ENCODE measurements at places on chromosomes 16 and 17.

DNA sequence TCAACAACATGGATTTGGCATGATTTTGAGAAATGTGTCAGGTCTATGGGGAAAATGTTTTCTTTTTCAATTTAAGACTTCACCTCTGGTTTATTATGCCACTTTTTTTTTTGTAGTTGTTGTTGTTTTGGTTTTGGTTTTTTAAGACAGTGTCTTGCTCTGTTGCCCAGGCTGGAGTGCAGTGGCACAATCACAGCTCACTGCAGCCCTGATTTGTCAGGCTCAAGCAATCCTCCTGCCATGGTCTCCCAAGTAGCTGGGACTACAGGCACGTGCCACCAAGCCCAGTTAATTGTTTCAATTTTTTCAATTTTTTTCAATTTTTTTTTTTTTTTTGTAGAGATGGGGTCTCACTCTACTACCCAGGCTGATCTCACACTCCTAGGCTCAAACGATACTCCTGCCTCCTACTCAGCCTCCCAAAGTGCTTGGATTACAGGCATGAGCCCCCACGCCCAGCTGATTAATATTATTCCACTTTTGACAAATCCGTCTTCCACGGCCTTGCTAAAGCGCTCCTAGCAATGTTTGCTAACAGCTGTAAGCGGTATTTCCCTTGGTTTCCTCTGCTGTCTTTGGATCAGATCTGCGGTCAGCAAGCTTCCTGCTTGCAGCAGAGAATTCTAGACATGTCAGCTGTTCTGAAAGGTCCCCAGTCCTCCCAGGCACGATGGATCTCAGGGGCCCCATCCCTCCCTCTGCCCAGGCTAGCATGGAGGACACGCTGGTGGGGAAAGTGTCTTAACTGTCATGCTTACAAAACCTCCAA, 7.0 kb upstream of the MILR1 start:
- DNase-seq, result no peak

- no peak for DNase-seq
Measured at GRCh38 chr17:35127751-35128514, 6.5 kb downstream of the FNDC8 start.

GRCh38 chr17:80244871-80245509, 15.7 kb upstream of the RNF213 start:
- no peak for DNase-seq

DNA sequence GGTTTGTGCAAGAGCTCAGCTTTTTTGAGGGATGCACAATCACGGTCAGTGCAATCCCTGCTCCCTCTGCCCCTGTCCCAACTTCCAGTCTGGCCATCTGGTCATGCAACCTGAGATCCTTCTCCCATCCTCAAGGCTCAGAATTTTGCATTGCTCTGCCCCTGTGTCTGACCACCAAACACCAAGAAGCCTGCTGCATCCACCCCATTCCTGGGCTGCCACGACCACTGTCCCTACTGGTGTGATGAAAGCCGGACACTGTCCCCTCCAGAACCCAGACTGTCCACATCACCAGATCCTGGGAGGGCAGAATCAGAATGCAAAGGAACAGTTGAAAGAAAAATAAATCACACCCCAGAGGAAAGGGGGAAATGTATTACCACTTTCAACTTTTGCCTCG, 231.0 kb downstream of the C16orf78 start:
- DNase-seq, result no peak

DNA sequence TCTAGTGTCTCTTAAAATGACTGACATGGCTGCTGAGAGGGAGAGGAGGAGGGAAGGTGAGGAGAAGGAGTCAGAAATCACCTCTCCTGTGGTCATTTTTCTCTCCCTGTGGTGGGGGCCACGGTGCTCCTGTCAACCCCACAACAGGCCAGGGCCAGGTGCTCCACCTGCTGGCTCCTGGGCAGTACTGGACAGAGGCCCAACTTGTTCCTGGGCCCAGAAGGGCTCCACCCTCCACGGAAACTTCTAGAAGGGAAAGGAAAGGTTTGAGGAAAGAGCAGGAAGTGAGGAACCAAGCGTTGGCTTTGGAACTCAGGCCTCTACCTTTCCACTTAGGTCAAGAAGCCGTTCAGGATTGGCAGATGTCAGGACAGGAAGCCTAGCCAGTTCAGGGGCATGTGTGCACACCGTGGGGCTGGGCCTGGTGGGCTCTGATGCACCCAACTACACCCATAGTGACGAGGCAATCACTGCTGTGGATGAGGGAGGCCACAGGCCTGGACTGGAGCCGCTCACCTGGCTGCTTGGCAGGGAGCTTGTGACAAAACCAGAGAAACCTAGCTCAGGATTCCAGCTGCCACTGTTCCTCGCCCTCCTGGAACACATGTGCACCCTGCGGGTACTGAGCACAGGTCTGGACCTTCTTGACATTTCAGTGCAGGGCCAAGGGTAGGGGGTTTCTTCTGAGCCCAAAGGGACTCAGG, 36.1 kb downstream of the WNT3 start:
- DNase-seq, result peak; percentile 77

DNA sequence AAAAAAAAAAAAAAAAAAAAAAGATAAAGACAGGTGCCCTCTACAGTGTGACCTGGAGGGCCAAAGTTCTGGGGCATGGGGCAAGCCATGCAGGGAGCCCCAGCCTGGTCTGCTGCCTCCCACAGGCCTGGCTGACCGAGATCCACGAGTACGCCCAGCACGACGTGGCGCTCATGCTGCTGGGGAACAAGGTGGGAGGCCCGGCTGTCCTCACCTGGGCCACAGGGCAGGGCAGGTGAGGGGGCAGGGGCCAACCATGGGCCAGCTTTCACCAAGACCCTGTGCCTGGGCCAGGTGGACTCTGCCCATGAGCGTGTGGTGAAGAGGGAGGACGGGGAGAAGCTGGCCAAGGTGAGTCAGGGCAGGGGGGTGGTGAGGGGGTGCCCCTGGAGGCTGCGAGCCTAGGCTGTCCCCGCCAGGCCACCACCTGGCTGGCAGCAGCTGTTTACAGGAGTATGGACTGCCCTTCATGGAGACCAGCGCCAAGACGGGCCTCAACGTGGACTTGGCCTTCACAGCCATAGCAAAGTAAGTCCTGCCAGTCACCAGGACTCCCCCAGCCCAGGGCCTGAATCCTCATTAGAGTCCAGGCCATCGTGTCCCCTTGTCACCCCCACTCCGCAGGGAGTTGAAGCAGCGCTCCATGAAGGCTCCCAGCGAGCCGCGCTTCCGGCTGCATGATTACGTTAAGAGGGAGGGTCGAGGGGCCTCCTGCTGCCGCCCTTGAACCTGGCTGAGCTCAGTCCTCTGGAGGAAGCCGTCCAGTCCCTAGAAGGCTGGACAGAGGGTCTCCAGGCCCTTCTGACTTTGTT, 2.7 kb upstream of the TRAF7 start:
- DNase-seq, result no peak

- DNase-seq, result peak; percentile 71
Measured at GRCh38 chr17:57834146-57834741, 15.6 kb downstream of the MRPS23 start.

GRCh38 chr17:28646039-28646754, 1.2 kb upstream of the BLTP2 start:
- no peak for DNase-seq

DNA sequence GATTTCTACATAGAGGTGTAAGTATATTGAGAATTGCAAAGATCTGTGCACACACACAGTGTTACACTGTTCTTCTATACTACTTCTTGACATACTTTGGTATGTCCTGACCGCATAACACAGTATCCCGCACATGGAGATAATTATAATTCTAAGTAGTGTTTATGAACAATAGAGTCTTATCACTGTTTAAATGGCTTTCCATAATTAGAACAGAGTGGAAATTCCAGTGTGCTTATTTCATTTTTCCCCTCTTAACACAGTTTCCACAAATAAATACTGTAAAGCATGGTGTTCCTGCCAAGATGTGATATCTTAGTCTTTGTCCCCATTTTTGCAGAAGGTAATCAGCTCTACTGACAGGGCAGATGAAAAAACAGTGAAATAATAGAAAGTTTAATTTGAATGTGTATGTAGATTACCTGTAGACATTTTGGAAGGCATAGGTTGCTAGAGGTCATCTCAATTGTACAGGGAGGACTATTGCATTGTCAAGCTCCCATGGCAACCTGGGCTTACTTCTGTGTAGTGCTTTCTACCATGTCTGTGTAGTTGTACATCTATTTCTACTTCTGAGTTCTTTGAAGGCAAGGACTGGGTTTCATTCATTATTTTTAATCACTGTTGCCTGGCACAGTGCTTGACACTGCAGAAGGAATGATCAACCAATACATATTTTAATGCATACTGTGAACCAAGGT, 10.1 kb upstream of the KRT28 start:
- no peak for DNase-seq

DNA sequence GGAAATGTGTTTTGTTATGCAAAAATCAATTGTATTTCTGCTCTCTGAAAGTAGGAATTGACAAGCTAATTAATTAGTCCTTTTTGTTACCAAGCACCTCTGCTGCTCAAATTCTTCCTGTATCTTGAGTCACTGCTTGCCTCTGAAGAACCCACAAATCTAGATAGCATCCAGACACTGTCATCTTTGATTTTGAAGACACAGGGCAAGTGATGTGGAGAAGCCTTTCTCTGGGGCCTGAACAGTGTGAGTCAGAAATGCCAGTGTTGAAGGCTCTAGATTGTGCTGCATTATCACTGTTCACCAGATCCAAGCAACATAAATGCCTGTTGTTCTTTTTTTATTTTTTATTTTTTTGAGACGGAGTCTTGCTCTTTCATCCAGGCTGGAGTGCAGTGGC, 10.9 kb upstream of the ST6GALNAC1 start:
- no peak for DNase-seq

DNA sequence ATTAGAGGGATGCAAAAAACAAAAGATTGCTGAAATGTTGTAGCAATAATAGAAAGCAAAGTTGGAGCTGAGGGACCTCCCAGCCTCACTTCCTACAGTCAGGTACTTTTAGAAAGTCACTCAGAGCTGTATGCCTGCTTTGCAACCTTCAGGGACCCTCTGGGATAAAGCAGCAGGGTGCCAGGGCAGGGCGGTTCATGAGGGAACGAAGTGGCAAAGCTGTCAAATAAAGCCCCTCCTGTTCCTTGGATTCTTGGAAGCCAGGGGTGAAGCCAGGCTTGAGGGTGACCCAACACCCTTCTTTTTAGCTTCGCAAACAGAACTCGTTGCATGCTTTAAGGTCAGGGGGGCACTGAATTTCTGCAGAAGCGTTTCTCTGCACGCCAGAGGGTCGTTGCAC, 767 bp downstream of the ATP2C2 start:
- no peak for DNase-seq

DNA sequence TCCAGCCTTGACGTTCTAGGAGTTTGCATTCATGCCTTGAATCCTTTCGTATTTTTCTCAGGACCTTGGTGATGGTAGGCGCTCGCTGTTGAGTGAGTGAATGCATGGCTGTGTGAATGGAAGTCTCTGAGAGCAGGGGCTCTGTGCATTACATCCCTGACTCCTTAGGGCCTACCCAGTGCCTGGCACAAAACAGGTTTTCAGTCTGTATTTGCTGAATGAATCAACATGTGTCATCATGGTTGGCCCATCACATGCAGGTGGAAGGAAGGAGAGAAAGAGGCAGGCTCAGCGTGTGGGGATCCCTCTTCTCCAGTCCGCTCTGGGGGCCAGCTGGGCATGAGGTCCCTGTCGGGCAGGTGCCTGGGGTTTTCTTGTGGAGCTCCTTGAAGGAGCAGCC, 8.7 kb downstream of the RAP1GAP2 start:
- no peak for DNase-seq

DNA sequence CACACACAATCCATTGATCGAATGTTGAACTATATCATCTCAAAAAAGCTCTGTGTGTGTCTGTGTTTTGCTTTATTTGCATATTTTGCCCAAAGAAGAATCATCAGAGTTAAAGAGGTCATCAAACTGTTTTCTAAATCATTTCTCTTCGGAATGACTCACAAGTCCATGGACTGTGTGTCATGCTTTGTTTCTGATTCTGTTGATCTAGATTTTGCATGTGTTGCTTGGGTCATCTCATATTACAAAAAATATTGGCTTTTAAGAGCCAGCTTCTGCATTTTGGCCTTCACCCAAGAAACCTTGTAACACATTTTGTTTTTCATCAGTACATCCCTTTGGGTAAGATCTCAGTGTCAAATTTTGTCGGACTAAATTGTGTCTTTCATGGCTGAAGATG, 471.2 kb upstream of the HSBP1 start:
- peak; percentile 25 for DNase-seq

GRCh38 chr17:27489045-27489715, 32.9 kb downstream of the KSR1 start:
- DNase-seq, result no peak

DNA sequence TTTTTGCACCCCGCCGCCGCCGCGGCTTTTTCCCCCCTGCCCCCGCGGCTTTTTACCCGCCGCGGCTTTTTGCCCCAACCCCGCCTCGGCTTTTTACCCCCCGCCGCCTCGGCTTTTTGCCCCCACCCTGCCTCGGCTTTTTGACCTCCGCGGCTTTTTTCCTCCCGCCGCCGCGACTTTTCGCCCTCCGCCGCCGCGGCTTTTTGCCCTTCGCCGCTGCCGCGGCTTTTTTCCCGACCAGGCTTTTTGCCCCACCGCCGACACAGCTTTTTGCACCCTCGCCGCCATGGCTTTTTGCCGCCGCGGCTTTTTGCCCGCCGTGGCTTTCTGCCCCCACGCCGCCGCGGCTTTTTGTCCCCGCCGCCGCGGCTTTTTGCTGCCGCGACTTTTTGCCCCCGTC, 137.0 kb upstream of the TP53TG3D start:
- no peak for DNase-seq

- no peak for DNase-seq
Measured at GRCh38 chr17:77286391-77286640, 145.5 kb downstream of the SEC14L1 start.

DNA sequence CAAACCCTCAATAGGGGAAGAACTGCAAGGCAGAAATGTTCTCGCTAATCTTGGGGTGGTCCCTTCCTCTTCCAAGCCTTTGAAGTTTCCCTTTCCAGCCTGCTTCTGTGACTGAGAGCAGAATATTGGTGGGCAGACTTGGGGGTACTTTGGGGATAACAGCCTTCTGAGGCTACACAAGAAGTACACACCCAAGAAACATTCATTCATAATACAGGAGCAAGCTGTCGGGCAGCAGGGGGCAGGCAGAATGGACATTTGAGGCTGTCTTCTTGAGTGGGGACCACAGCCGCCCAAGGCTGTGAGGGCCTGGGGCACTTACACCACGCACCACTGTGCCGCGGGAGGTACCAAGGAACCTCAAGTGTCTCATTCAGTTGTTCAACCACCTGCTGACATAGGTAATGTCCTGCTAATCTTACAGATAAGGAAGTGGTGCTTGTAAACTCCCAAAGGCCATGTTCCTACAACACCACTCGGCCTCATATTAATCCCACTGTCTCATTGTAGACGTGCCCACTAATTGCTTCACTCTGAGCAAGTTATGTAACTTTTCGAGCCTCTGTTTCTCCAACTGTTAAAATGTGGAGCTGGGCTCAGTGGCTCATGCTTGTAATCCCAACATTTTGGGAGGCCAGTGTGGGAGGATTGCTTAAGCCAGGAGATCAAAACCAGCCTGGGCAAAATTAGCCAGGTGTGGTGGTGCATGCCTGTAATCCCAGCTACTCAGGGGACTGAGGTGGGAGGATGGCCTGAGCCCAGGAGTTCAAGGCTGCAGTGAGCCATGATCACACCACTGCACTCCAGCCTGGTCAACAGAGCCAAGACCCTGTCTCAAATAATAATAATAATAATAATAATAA, 2.5 kb upstream of the MRPS23 start:
- no peak for DNase-seq

Data from H54 (cell line).